ENCODE measurements at places on chromosomes 4 and X.

- DNase-seq, result no peak
Observed at GRCh38 chr4:111837761-111838160, 307.5 kb upstream of the FAM241A start.

DNA sequence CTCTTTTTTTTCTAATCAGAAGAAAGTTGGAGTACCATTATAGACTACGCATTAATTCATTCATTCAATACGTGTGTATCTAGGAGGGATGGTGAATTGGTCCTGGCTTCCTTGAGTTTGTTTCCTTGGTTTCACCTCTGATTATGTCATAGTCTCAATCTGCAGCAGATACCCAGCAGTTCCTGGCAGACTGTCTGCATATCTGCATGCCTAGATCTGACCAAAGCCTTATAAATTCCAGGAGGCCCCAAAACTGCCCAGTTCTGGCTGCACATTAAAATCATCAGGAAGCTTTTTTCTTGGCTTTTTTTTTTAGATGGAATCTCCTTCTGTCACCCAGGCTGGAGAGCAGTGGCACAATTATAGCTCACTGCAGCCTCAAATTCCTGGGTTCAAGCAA is 27.2 kb upstream of the SLC34A2 start:
- no peak for DNase-seq

DNA sequence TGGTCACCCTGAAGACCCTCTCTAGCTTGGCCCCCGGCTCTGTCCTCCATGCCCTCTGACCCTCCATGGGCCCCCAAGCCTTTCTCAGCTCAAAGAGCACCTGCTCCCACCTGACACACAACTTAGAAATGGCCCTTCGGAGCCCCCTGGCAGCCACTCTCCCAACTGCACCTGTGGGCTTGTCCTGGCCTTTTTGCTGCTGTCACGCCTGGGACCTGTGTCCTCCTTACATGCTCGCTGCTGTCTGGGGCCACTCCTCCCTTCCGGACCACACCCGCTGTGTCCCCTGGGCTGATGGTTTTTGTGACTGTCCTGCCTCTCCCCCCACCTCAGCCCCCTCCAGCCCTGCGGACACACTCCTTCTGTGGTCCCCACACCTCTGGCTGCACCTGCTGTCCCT is 106.2 kb upstream of the AFAP1 start:
- no peak for DNase-seq

DNA sequence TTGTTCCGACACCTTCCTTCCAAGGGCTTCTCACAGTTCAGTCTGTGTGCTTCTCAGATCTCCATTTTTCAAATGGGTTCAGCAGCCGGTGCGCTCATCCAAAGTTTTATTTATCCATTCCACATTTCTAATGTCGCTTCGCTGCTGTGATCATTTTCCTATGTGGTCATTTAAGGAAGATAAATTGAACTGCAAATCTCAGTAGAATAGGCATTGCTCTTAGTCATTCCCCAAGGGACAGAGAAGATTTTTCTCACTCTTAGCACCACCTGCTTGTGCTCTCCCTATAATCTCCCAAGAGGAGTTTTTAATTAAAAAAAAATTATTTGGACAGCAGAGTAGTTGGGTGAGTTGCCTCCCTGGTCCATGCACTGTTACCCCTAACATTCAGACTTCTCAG is 278.9 kb upstream of the GATB start:
- DNase-seq, result no peak

DNA sequence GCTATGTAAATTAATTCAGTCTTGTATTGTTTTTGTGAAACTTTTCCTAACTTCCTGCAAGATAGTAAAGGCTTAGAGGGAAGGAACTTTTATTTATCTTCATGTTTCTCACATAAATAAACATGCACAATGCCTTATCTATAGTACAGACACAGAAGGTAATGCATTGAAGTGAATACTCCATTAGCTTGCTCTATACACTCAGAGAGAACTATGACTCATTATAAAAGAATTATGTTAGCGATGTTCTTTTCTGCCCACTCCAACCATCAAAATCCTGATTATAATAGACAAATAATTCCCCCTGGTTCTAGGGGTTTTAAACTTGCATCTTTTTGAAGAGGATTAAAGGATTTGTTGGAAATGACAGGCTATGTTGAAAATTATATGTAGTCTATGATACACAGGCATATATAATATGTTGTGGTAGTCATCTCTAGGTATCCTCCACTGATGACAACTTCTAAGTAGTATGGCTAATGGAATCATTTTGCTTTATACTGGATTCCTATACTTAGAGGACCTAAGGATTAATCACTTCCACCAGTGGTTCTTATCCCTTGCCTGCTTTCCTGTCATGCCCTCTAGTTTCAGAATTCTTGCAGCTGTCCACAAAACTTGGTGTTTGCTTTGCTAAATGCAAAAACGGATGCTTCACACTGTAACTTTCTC is 115.7 kb downstream of the NDST4 start:
- peak; percentile 41 for DNase-seq

- peak; percentile 45 for DNase-seq
Observed at GRCh38 chrX:38923451-38923969, 122.3 kb downstream of the MID1IP1 start.

DNA sequence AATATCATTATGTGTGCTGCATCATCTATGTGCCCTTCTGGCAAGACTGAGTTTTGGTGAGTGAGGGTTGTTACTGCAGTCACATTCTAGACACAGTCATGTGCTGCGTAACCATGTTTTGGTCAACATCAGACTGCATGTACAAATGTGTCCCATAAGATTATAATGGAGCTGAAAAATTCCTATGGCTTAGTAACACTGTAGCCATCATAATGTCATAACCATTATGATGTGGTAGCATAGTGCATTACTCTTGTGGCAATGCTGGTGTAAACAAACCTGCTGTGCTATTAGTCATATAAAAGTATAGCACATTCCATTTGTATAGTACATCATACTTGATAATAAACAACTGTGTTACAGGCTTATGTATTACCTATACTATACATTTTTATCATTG is 198.1 kb upstream of the NUDT6 start:
- DNase-seq, result no peak

DNA sequence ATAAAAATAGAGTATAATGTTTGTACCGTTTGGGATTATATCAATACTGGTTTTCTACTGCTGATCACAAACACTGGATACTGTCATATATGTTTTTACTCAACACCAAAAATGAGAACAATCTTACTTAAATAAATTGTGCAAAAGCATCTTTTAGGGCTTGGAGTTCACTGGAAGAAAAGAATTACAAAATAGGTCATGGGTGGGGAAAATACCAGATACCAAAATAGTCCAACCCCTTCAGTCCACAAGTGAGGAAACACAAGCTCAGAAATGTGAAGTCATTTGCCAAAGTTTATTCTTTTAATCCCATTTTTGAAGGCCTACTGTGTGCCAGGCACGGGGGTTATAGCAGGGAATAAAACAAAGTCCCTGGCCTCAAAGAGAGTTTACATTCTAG is 64.4 kb downstream of the ADGRG2 start:
- no peak for DNase-seq
